Right ventricle myocardium inferior (tissue), 1 donor: ENCODE measurements at places on chromosomes 4 and X.

DNA sequence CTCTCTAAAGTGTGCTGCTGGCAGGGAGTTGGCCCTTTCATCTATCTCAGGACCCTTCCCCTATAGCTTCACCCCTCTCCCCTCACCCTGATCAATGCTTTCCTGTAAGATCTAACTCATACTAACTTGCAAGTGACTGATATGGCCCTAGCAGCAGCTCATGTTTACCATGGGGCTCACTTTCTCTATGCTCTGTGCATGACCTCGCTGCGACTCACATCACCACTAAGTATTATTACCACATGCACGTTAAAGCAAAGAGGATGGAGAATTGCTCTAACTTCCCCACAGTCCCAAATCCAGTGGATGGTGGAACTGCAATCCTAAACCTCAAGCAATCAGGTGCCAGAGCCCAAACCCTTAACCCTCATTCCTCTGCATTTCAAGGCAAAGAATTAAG is 626.6 kb downstream of the MID1IP1 start:
- DNase-seq = no peak

- no peak for DNase-seq
Observed at GRCh38 chrX:123454712-123455431, 270.8 kb downstream of the GRIA3 start.

GRCh38 chr4:54793856-54794422 is 136.2 kb downstream of the KIT start:
- DNase-seq = no peak

GRCh38 chr4:91764085-91764484 is 539.7 kb upstream of the GRID2 start:
- no peak for DNase-seq

DNA sequence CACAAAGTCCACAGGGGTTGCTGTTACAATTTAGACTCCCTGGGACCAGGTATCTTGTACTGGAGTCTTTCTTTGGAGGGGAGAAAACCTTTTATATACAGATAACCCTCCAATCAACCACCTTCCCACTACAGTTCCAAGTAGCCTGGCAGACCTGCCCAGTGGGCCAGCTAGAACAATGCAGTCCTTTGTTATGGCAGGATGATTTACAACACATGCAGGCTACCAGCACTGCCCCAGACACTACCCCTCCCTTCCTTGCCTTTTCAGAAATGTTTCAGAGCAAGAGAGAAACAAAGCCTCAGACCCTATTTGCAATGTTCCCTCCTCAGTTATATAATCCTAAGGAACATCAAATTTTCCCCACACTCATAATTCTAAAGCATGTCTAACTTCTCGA is 11.1 kb downstream of the RASL11B start:
- DNase-seq = no peak

DNA sequence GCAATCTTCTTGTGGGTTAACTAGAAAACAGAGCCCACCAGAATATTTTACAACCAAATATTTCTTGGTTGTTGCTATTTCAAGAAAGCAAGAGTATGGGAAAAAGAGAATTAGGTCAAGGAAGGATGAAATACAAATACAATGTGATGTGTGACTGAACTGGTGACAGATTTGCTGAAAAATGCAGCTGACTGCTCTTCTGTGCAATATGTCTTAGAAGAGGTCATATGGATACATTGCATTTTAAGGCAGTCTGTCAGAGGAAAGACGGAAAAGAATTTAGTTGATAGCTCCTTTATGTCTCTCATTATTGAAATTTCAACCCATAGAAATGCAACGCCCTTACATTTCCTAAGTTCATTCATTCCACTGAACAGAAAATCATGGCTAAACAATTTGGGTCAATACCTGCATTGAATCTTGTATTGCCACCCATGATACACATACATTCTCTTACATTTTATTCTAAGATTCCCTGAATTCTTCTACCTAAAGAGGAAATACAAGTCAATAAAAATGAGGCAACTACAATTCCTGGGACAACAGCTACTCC is 423.1 kb downstream of the ADAM29 start:
- no peak for DNase-seq

- no peak for DNase-seq
Observed at GRCh38 chr4:121783210-121783609, 17.9 kb upstream of the EXOSC9 start.

DNA sequence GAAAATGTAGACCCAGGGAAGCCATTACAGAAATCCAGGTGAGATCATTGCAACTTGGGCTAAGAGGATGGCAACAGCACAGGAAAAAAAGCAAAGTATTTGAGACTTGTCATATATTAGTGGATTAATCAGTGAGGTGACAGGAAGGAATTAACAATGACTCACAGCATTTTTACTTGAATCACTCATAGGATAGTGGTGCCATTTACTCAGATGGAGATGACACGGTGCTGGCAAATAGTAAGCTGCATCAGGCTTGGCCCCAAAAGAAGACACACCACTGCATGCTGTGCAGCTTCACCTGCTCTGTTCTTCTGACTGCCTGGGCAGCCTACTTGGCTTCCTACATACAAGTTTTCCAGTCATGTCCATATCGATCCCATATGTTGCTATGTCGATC is 144.8 kb downstream of the FRYL start:
- DNase-seq = no peak

DNA sequence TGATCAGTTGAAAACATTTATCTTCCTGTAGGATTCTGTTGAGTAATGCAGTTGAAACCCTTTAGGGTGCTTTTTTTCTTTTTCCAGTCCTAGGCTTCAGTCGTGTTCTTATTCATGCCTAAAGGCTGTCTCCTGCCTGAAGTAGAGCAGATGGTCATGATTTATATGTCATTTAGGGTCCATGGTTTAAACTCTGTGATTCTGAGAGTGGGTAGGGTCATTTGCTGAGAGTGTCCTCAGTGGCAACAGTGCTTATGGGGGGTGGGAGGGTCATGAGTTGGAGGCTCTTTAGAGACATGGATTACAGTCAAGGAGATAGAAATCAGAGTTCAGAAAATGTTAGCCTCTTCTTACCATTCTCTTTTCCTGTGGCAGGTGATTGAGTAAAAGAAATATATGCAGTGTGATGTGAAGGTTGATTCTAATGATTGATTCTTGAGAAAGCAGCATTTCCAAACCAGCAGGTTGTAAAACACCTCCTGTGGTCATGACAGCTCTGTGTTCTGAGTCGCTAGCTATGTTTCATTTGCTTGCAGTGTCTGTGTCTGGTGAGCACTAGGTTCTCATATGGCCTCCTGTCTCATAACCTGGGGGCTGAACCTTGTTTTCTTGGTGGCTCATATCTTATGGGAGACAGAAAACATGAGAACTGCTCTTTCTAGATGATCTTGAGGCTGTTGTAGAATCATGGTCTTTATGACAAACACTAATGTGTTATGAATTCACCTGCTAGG is 60.4 kb downstream of the JADE1 start:
- no peak for DNase-seq

DNA sequence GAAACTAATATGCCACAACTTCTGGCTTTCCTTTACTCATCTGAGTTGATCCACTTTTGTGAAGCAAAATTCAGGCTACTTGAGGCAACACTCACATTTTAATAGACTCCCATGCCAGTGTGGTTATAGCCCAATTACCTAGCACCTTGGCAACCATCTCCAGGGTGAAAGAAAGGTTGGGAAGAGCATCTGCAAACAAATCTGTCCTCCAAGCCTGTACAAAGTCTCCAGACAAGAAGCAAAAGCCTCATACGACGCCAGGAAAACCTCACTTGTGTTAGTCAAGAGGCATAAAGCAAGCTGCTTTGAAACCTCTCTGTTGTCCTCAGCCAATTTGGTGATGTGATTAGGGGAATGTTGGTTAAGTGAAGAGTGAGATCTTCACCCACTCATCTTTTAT is 246.6 kb downstream of the THOC2 start:
- DNase-seq = no peak

GRCh38 chrX:153496590-153496959 is 1.8 kb downstream of the BGN start:
- DNase-seq = no peak

DNA sequence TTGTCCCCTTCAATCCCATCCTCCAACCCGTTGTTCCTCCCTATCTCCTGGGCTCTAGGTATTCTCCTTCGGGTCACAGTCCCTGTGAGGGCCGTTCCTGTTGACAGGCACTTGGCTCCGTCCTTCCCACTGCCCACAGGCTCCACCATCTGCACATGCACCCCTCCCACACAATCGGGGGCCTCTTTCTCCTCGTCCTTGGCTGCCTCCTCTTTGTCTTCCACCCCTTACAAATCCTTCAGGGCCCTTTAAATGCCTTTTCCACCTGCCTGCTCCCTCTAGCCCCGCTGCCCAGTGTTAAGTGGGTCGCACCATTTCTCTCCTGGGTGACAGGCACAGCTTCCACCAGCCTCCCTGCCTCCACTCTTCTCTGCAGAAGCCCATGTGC is 2.7 kb upstream of the AVPR2 start:
- DNase-seq = no peak

DNA sequence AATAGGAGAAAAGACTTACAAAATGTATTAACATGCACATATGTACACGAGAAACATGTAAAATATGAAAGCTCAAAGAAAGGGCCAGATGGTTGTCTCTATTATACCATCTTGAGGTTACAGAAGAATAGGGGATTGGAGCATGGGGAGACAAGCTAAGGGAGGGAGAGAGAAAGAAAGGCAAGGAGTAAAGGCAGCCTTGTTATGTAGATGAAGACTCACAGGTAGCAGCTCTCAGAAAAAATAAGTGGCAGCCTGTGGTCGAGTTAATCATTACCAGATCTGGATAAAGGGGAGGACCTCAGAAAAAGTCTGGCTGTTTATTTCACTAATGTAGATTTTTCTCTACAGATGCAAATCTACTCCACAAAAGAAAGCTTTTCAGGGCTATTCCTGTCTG is 26.6 kb upstream of the PPP1R2C start:
- no peak for DNase-seq

DNA sequence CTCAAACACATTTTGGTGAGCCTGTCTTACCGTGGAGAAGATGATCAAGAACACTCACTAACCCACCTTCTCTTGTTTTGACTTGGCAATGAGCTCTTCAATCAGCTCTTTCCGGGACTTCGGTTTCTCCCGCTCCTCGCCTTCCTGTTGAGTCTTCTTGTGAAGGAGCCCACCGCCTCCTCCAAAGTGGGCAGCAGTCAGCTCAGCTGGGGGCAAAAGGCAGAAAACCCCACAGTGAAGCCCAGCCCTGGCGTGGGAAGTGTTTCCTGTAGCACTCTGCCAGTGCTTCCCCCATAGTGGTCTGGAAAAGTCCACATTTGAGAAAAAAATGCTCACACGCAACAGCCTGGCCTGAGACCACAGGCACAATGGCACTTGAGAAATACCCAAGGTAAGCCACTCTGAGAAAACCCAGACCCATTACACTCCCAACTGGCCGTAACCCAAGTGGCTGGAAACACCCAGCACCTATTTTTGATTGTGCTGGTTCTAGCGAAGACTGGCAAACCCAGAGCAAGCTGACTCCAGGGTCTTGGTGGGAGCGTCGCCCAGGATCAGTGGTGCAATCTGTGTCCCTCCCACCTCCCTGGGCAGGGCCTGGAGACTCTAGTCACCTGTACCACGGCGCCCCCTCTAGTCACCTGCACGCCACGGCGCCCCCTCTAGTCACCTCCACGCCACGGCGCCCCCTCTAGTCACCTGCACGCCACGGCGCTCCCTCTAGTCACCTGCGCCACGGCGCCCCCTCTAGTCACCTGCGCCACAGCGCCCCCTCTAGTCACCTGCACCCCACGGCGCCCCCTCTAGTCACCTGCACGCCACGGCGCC is 8.6 kb downstream of the NOP14 start:
- DNase-seq = no peak

GRCh38 chrX:10208281-10208856 is 51.6 kb downstream of the CLCN4 start:
- peak; percentile 70 for DNase-seq

GRCh38 chr4:109729117-109729717 is 653 bp downstream of the PLA2G12A start:
- no peak for DNase-seq

DNA sequence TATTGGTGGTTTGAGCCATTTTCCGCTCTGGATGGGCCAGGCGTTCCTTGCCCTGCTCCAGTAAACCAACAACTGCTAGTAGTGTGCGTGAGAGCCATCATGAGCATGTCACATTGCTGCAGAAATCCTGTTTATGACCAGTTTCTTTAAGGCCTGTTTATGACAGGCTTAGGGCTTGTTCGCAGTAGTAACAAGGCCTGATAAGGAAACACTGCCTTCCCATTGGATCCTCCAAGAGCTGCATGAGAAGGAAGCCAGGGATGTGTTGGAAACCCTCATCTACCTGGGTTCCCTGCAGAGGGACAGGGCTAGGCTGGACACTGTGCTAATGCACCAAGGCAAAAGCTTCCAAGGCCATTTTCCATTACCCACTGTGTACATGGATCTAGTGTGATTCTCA is 153.9 kb downstream of the ZNF518B start:
- DNase-seq = no peak

DNA sequence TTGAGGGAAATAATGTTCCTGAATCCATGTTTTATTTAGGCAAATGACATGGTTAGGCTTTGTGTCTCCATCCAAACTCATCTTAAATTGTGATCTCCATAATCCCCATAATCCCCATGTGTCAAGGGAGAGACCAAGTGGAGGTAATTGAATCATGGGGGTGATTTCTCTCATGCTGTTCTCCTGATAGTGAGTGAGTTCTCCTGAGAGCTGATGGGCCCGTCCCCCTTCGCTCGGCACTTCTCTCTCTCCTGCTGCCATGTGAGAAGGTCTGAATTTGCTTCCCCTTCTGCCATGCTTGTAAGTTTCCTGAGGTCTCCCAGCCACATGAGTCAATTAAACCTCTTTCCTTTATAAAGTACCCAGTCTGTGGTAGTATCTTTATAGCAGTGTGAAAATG is 563.0 kb upstream of the NR3C2 start:
- no peak for DNase-seq

- DNase-seq = no peak
Observed at GRCh38 chr4:60562334-60562733, 637.8 kb upstream of the ADGRL3 start.

DNA sequence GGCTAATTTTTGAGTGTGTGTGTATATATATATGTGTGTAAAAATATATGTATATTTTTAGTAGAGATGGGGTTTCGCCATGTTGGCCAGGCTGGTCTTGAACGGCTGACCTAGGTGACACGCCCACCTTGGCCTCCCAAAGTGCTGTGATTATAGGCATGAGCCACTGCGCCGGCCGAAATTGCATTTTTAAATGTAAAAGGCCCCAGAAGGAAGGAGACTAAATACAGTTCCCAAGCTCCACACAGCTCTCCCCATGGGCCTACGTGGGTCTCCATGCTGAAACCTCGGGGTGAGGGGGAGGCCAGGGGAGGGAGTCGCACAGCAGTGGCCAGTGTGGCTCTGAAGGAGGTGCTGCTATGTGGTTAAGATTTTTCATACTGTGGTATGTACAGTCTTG is 12.8 kb upstream of the CDKN2AIP start:
- DNase-seq = no peak

- DNase-seq = no peak
Observed at GRCh38 chr4:71538528-71538927, 199.7 kb downstream of the SLC4A4 start.
